ENCODE measurements at places on chromosomes 11 and 22. TPM values are rescaled to one million over a fixed set of nuclear protein-coding genes. Genes with fewer than 3 reads are reported as not detected.
A peak's percentile ranks its signal among the peaks of the same experiment; 100 is the strongest.

DNA sequence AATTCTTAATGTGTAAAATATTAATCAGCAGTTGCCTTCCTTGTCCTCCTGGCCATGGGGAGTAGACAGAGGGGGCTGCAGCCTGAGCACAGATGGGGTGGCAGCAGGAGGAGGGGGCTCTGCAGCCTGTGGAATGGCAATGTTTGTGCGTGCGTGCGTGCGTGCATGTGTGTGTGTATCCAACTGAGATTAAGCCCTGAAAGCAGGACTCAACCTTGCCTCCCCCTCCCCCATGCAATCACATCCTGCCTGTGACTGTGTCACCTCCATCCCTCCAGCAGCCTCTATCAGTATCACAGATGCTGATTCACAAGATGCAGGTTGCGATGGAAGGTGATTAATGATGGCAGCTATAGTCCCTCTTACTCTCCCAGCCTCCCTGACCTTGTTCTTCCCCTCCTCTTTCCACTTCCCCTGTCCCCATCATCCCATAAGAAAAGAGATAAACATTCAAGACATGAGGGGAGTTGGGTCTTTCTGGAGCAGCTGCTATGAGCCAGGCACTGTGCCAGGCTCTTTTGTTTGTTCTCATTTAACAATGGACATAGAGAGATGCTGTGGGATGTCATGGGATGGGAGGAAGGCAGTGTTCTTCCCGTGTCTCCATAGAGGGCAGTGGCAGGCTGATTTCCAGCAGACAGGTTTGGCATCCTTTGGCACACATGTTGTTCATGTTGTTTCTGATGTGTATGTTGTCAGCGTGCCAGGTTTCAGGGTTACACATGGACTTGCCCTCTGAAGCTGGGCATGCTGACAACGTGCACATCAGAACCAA, 43.8 kb upstream of the NECTIN1 start:
- DNase-seq: no peak
- H3K27ac ChIP-seq: no peak overlapping the region
- no peaks in the 10 kb centered on the region for H3K4me1 ChIP-seq
- peaks cover 78% of the 10 kb centered on the region for H3K27me3 ChIP-seq
- H3K4me3 ChIP-seq: no peak overlapping the region

GRCh38 chr11:77789061-77789730, 31.3 kb downstream of the RSF1 start:
- no peak for DNase-seq
- no peaks in the 10 kb centered on the region for H3K4me1 ChIP-seq
- no peak overlapping the region for H3K27ac ChIP-seq
- no peaks in the 10 kb centered on the region for H3K27me3 ChIP-seq
- peaks cover 23% of the 10 kb centered on the region for H3K36me3 ChIP-seq

DNA sequence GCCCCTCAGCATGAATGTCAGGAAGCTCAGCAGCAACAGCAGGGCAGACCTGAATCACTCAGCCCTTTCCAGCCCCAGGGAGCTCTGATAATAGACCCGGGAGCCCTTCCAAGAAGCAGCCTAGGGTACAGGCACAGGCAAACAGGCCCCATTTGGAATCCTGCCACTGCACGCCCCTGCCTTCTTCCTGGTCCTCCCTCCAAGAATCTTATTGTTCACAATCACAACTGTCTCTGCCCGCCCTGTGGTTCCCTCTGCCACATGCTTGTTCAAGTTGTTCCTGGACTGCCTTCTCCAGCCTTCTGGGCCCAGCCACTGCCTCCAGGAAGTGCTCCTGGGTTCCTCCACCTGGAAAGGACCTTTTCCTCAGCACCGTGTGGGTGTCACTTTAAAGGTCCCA, 54.6 kb downstream of the LRRC32 start:
- no peaks in the 10 kb centered on the region for H3K4me1 ChIP-seq
- DNase-seq: no peak
- no peaks in the 10 kb centered on the region for H3K36me3 ChIP-seq
- H3K4me3 ChIP-seq: no peak overlapping the region

DNA sequence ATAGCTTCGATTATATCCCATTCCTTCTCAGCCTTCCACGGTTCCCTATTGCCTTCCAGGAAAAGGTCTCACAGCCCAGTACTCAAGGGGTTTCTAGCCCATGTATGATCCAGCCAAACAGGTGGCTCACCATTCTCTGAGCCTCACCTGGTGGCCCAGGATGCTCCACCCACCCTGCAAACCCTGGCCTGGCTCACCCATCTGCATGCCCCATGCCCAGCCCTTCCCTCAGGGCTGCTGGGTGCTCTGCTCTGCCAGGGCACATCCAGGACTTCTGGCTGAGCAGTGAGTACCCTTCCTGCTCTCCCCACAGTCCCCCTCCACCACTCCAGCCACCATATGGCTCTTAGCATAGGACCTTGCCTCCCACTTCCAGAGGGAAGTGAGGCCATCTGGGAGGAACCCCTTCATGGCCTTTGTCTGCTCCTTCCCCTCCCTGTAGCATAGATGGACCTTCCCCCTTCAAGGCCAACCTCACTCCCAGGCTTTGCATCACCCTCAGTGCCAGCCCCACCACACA, 5.8 kb upstream of the RCOR2 start:
- H3K27me3 ChIP-seq: no peaks in the 10 kb centered on the region
- H3K4me1 ChIP-seq: peaks cover 41% of the 10 kb centered on the region
- DNase-seq: no peak
- H3K4me3 ChIP-seq: no peak overlapping the region
- no peak overlapping the region for H3K27ac ChIP-seq

- peak within 1 kb of the TSS; percentile 91 for H3K27ac ChIP-seq
- H3K36me3 ChIP-seq: no peaks in the 10 kb centered on the region
- no peaks in the 10 kb centered on the region for H3K27me3 ChIP-seq
- peak within 1 kb of the TSS; percentile 93 for H3K4me3 ChIP-seq
These were observed at the start of gene KMT5B for GRCh38 chr11:68213135-68213515. KMT5B (minus strand) TSS chr11:68213296; CDS start chr11:68190076, 23,220 bp downstream.

DNA sequence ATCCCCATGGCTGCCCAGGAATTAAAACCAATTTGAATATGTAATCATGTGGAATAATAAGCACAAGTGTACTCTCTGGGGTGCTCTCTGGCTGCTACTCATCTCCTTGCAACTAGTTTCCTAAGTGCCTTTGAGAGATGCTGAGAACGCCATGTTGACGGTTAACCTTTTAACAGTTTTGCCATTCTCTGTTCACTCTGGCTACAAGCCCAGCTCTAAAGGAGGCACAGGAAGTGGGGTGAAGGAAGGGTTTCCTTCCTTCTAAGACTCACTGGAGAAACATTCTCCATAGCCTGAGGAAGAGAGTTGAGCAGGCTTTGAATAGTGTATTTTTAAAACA, 122.0 kb upstream of the ZC3H12C start:
- DNase-seq: no peak
- H3K36me3 ChIP-seq: no peaks in the 10 kb centered on the region
- no peaks in the 10 kb centered on the region for H3K27me3 ChIP-seq

DNA sequence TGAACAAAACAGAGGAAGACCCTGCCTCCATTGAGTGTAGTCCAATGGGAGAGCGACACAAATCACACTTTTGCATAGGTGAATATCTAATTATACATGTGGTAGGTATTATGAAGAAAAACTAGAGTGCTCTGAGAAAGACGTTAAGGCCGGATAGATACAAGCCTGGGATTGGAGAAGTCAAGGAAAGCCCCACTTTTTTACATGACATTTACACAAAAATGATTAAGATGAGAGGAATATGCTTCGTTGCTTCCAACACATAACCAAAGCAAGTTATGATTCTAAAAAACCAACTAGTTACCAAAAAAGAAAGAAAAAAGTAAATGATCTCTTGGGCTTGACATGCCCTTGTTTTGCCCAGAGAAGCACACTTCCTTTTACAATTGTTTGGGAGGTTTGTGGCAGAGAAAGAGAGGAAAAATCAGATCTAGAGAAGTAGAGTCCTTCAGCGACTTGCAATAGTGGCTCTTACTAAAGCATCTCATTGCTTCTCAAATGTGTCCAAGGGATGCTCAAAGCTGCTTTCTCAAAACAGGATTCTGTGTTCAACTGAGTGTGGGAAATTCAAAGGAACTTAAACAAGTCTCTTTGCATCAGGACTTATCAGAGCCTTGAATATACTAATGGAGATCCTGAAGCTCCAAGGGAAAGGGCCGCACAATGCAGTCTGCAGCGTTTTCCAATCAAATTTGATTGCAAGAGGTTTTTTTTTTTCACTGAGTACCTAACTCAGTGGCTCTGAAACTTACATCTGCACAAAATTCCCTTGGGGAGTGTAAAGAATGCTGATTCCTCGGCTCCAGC, 38.8 kb downstream of the FLI1 start:
- H3K27ac ChIP-seq: no peak overlapping the region
- H3K4me1 ChIP-seq: no peaks in the 10 kb centered on the region
- H3K27me3 ChIP-seq: peaks cover 7% of the 10 kb centered on the region
- no peak overlapping the region for H3K4me3 ChIP-seq
- no peak for DNase-seq

DNA sequence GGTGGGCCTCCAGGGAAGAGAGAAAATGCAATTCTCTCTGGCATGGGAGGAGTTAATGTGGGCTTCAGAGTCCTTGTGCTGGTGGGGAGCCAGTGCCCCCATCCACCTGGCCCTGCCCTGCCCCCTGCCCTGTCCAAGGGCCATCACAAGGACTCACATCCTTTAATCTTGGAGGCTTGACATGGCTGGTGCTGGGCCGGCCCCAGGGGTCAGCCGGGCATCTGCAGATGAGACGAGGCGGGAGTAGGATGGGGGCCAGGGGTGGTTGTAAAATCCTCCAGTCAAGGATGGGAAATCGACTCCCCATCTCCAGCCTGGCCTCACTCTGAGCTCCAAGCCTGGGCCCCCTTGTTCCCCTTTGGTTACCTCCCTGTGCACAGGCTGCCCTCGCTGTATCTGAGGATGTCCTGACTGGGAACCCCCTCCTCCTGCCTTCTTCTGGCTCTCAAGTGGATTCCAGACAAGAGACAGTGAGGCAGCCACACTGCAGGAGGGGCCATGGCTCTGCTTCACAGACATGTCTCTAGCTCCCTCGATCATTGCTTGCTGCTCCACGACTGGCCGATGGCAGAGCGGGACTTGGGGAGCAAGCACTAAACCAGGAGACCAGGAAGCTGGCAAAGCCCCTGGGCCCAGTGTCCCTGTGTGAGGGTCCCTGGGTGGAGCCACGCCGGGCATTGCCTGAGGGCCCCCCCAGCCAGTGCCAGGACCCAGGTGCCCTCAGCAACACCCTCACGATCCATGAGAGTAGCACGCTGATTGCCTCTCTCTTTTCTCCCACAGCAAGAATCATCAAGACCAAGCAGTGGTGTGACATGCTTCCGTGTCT, 1120.5 kb downstream of the BRD1 start:
- peaks cover 99% of the 10 kb centered on the region for H3K27me3 ChIP-seq
- H3K36me3 ChIP-seq: no peaks in the 10 kb centered on the region
- no peak overlapping the region for H3K4me3 ChIP-seq
- H3K4me1 ChIP-seq: no peaks in the 10 kb centered on the region
- no peak overlapping the region for H3K27ac ChIP-seq
- DNase-seq: no peak

DNA sequence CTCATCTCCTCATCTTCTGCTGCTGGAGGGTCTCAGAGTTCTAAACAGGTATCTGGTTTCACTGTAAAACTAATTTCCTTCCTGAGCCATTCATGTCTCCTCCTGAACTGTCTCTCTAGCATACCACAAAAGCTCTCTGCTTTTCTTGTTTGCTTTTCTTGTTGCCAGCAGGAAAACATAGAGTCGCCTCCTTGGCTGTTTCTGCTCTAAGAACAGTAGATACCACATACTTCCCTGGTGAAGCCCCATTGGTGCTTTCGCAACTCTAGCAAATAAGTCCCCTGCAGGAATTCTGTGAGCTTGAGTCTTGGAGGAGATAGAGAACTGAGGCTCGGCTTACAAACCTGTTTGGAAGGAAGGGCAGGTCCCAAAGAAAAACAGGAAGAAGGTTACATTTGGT, 7.0 kb downstream of the DIXDC1 start:
- DNase-seq: peak; percentile 86
- H3K4me1 ChIP-seq: peaks cover 14% of the 10 kb centered on the region
- H3K36me3 ChIP-seq: no peaks in the 10 kb centered on the region
- no peaks in the 10 kb centered on the region for H3K27me3 ChIP-seq

DNA sequence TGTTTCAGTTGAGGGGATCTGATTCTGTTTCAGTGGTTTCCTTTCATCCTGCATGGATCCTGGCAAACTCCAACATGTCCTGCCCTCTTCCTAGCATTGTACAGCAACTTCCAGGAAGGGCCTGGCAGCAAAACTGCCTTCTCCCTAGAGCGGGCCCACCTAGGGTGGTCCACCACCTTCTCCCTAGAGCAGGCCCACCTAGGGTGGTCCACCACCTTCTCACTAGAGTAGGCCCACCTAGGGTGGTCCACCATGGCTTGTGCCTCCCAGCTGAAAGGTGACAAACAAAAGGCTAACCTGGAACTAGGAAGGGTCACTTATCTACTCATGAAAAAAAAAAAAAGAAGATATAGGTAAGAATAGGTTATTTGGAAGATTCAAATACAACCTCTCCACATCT, 92.2 kb downstream of the NTM start:
- H3K27me3 ChIP-seq: no peaks in the 10 kb centered on the region
- DNase-seq: no peak
- H3K4me1 ChIP-seq: no peaks in the 10 kb centered on the region
- no peak overlapping the region for H3K27ac ChIP-seq

DNA sequence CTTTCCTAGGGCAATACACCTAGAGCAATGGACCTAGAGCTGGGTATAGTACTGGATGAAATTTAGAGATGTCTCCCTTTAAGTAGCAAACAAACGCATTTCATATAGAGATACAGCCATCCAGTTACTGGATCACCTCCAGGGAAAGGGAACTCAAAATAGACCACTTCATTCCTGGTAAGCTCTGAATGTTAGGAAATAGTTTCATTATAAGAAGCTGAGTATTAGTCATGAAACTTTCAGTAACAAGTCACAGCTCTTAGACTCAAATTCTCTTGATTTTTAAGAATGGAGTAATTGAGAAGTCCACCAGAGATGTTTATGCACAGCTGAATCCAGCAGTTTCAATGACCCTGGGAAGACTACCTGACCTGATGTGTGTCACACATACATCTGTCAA, 221.9 kb downstream of the FAM76B start:
- H3K27me3 ChIP-seq: no peaks in the 10 kb centered on the region
- H3K4me1 ChIP-seq: no peaks in the 10 kb centered on the region
- H3K27ac ChIP-seq: no peak overlapping the region
- DNase-seq: no peak
- no peak overlapping the region for H3K4me3 ChIP-seq

- peaks cover 8% of the 10 kb centered on the region for H3K36me3 ChIP-seq
- peak; percentile 78 for DNase-seq
- H3K27me3 ChIP-seq: no peaks in the 10 kb centered on the region
- peaks cover 33% of the 10 kb centered on the region for H3K4me1 ChIP-seq
These were observed 97.1 kb downstream of the CD44 start for GRCh38 chr11:35235936-35236666.

DNA sequence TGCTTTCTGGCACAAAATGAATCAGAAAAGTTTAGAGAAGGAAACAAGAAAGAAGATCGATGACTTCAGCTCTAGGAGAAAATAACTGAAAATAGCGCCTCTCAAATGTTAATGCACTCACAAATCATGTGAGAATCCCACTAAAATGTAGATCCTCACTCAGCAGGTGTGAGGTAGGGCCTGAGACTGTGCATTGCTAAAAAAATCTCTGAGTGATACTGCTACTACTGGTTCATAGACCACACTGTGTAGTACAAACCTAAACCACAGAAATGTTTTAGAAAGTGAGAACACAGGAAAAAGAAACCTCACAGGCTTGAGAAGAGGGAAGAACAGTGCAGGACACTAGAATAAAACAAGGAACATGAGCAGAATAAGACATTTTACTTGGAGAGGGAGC, 2.0 kb downstream of the OR8D4 start:
- DNase-seq: no peak
- 0 out of 2 replicates have a peak, but pooled peaks cover 14% of the 10 kb centered on the region for H3K27me3 ChIP-seq
- no peaks in the 10 kb centered on the region for H3K4me1 ChIP-seq
- H3K4me3 ChIP-seq: no peak overlapping the region
- no peak overlapping the region for H3K27ac ChIP-seq

DRD4 gene
- total RNA-seq: 1.4 TPM

KRTAP5-1 gene
- not detected for total RNA-seq

UCP3 gene
- total RNA-seq: 2.0 TPM

IFITM1 gene
- 9.5 TPM for total RNA-seq

OR52H1 gene
- total RNA-seq: not detected

Data from PC-9 (cell line).